ENCODE measurements at places on chromosomes 11 and 22.
A peak's percentile ranks its signal among the peaks of the same experiment; 100 is the strongest.

GRCh38 chr11:3929232-3929631 is 73.8 kb downstream of the STIM1 start:
- DNase-seq: no peak

DNA sequence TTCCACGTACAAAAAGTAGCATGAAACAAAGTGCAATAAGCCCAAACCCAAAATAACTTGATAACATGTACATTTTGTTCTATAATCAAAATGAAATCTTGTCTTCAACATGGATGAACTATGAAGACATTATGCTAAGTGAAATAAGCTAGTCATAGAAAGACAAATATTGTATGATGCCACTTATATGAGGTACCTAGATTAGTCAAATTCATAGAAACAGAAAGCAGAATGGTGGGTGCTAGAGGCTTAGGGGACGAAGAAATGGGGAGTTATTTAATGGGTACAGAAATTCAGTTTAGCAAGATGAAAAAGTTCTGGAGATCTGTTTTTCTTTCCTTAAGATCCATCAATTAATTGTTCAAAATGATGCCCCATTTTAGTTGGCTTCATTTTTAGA is 7.5 kb downstream of the PGM2L1 start:
- no peak for DNase-seq

- no peak for DNase-seq
These were observed 1.6 kb downstream of the CADM1 start for GRCh38 chr11:115502636-115503082.

- no peak for DNase-seq
These were observed 245.8 kb downstream of the METTL15 start for GRCh38 chr11:28353991-28354390.

- DNase-seq: no peak
These were observed 30.1 kb downstream of the ELMOD1 start for GRCh38 chr11:107621081-107621480.

- DNase-seq: no peak
These were observed 25.8 kb downstream of the GGTLC2 start for GRCh38 chr22:22670076-22670795.

GRCh38 chr11:35412285-35412684 is 7.1 kb downstream of the SLC1A2 start:
- DNase-seq: peak; percentile 24

DNA sequence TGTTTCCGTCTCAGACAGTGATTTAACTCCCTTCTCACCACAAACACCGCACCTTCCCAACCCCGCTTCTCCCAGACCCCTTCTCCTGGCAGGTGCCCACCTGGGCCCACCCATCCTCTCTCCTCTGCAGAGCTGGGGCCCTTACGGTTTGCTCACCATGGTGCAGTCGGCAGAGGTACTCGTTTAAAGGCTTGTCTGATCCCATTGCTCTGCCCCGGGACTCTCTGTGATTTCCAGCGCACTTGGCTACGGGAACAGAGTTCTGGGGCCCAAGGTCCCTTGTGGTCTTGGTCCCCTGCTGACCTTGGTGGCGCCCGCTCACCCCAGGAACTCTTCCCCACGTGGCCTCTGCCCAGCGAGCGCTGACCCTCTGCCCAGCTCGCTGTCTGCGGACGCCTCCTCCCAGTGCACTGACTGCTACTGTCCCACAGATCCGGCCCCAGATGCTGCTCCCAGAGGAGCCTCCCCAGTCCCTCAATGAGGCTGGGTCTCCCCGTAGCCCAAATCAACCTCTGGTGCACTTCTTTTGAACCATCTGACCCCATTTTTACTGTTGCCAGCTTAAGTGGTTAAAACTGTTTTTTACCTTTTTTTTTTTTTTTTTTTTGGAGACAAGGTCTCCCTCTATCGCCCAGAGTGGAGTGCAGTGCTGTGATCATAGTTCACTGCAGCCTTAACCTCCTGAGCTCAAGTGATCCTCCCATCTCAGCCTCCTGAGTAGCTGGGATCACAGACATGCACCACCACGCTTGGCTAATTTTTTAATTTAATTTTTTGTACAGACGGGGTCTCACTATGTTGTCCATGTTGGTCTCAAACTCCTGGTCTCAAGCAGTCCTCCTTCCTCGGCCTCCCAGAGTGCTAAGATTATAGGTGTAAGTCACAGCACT is 21.3 kb upstream of the CTSD start:
- DNase-seq: no peak

- DNase-seq: no peak
These were observed 43.5 kb upstream of the MYEOV start for GRCh38 chr11:69250186-69251056.

GRCh38 chr11:77981346-77981947 is 13.0 kb downstream of the INTS4 start:
- DNase-seq: no peak

GRCh38 chr11:90134478-90135003 is at the start of gene NAALAD2:
TSS of gene NAALAD2 (plus strand) at chr11:90134663. CDS start at chr11:90134759, 96 bp downstream.
- DNase-seq: no peak

- peak; percentile 33 for DNase-seq
These were observed 666 bp downstream of the MSANTD4 start for GRCh38 chr11:106021181-106021966.

- DNase-seq: no peak
These were observed 5.5 kb downstream of the H19 start for GRCh38 chr11:1992111-1992510.

DNA sequence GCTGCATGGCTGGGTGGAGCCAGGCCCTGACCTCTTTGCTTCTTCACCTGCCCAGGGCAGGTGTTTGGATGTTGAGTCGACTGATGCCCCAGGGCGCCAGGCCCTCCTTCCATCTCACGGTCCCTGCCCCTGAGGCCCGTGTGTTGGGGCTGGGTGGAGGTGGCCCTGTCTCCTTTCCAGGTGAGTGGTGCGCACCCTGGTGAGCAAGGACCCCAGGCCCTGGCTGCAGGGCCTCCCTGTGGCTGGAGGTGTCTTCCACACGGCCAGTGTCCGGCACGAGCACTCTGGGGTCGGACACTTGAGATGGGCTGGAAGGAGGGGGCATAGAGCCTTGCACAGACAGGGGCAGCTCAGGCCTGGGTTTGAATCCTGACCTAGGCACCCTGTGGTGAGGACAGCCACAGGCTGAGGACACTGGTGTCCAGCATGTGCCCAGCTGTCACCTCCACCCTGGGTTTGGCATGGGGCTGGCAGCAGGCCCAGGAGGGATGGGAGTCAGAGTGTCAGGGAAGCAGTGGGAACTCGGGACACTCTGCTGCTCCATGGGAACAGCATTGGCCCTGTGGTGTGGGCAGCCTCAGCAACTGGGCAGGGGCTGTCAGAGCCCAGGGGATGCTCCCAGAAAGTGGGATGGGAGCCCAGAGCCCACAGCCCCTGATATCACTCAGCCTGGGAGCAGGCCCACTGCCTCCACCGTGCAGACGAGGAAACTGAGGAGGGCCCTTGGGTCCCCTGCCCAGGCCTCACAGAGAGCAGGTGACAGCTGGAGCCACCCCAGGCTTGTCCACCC is 37.1 kb upstream of the CCDC188 start:
- no peak for DNase-seq

DNA sequence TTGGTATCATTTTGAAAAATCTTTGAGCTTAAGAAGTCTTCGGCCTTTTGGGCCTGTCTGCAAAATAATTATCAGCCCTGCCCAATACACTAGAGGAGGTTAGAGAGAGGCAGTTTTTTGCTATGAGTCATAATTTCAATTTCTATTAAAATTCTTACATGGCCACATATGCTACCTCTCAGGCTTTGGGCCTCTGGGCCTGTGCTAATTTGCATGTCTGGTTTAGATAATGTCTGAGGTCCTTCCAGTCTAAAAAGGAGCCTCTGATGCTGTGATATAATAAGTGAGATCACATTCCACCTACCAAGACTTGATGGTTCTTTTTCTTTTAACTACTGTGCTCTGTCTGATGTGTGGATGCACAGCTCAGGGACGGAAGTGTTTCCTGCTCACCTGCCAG is 70.8 kb downstream of the KCNJ1 start:
- no peak for DNase-seq

DNA sequence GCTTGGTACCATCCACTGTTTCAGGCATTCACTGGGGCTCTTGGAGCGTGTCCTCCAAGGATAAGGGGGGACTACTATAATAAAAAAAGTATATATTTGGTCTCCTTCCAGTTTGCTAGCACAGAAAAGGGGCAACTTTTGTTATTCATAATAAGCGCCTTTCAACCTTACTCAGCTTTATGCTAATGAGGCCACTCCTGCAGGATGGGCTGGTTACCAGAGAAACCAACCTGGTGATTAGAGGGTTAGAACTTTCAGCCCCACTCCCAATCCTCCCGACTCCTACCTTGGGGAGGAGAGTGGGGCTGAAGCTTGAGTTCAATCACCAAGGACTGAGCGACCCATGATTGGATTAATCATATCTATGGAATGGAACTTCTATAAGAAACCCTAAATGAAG is 31.8 kb downstream of the PPFIBP2 start:
- DNase-seq: no peak

- peak; percentile 45 for DNase-seq
These were observed 15.5 kb upstream of the UPK3A start for GRCh38 chr22:45268958-45269844.

DNA sequence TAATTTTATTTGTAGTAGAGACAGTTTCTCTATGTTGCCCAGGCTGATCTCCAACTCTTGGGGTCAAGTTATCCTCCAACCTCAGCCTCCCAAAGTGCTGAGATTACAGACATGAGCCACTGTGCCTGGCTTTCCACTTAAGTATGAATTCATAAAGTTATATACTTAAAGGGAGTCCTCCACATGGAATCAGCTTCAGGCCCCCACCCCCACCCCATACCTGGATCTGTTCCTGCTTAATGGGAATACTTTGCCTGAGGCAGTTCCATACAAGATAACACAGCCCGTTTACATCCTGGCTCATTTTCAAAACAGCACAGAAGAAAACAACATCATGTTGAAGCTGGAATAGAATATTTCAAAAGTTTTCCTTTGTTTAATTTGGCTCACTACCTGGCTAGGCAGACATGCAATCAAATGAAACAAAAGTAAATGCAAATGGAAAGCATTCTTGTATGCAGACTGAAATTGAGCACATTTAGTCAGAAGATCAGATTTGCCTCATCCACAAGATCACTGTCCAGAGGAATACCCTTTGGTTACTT is 82.4 kb downstream of the FAT3 start:
- no peak for DNase-seq

DNA sequence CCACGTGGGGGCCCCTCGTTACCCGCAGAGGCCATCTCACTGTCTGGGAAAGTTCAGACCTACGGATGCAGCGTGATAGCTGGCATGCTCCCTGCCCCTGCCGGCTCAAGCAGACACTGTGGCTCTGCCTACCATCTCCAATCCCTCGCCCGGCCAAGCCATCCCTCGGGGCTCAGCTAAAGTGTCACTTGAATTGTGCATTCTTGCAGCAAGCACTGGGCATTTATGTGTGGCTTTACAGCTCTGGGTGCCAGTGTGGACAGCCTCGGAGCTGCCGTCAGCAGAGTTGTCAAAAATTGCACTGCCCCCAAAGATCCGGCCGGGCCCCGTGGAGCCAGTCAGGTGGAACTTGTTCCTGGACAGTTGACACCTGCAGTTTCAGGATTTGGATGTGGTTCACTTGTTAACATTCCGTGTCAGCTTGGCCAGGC is 75.0 kb upstream of the FGF3 start:
- DNase-seq: no peak

GRCh38 chr11:1461826-1462697 is 24.5 kb downstream of the MOB2 start:
- DNase-seq: no peak

GRCh38 chr11:10899121-10899830 is 41.4 kb upstream of the ZBED5 start:
- no peak for DNase-seq

GRCh38 chr22:49305214-49305965 is 522.3 kb downstream of the BRD1 start:
- DNase-seq: peak; percentile 43
